ENCODE measurements at places on chromosomes 3 and 15. TPM values are rescaled to one million over a fixed set of nuclear protein-coding genes. Genes with fewer than 3 reads are reported as not detected.
A peak's percentile ranks its signal among the peaks of the same experiment; 100 is the strongest.

The VPS8 gene
- 85.6 TPM for total RNA-seq

- DNase-seq = no peak
- H3K4me3 ChIP-seq = no peak overlapping the region
- H3K27me3 ChIP-seq = no peaks in the 10 kb centered on the region
- H3K27ac ChIP-seq = no peak overlapping the region
- H3K36me3 ChIP-seq = no peaks in the 10 kb centered on the region
- no peaks in the 10 kb centered on the region for H3K4me1 ChIP-seq
Measured at GRCh38 chr3:13007251-13007941, 65.8 kb downstream of the IQSEC1 start.

The ATP13A5 gene
- total RNA-seq = 3.0 TPM

- H3K4me3 ChIP-seq = no peak overlapping the region
- no peaks in the 10 kb centered on the region for H3K36me3 ChIP-seq
- no peaks in the 10 kb centered on the region for H3K4me1 ChIP-seq
- no peaks in the 10 kb centered on the region for H3K27me3 ChIP-seq
- no peak overlapping the region for H3K27ac ChIP-seq
- no peak for DNase-seq
Measured at GRCh38 chr3:80643421-80643820, 875.6 kb upstream of the ROBO1 start.

The RPL32 gene
- total RNA-seq = 1,615 TPM

GRCh38 chr15:45099549-45100165 is 14.3 kb downstream of the DUOX2 start:
- no peak overlapping the region for H3K27ac ChIP-seq
- peaks cover 11% of the 10 kb centered on the region for H3K36me3 ChIP-seq
- no peak for DNase-seq
- no peak overlapping the region for H3K4me3 ChIP-seq
- H3K4me1 ChIP-seq = no peaks in the 10 kb centered on the region

GRCh38 chr3:9401986-9402385 is 4.6 kb downstream of the SETD5 start:
- no peaks in the 10 kb centered on the region for H3K36me3 ChIP-seq
- H3K4me1 ChIP-seq = peaks cover 66% of the 10 kb centered on the region
- H3K27me3 ChIP-seq = no peaks in the 10 kb centered on the region
- H3K4me3 ChIP-seq = no peak overlapping the region

GRCh38 chr3:134829721-134830120 is 34.7 kb downstream of the EPHB1 start:
- no peak for DNase-seq
- no peak overlapping the region for H3K27ac ChIP-seq
- H3K4me1 ChIP-seq = no peaks in the 10 kb centered on the region
- no peaks in the 10 kb centered on the region for H3K36me3 ChIP-seq
- no peak overlapping the region for H3K4me3 ChIP-seq

DNA sequence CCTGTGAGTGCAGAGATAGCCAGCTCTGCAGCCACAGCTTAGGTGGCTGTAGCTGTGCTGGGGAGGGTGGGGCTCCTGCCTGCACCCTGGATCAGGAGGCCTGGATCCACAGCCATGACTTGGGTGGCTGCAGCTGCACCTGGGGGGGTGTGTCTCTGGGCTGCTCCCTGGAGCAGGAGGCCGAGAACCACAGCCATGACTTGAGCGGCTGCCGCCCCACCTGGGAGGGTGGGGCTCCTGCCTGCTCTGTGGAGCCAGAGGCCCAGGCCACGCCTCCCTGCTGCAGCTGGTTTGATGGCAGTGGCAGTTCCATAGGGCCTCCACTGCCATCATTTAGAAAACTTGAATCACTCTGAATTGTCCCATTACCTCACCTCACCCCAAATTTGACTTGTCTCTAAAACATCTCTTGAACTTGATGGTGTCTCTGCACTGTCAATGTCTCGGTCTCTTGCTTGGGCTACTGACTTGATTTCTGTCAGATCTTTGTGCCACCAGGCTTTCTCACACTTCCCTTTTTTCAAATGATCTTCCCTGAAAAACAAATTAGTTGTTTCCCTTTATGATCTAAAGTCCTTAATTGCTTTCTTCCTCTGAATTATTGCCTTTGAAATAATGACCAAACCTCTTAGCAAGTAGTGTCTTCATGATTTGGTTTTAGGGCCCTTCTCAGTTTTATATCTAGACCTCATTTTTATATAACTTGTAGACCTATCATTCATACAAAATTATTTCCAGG is 313.2 kb upstream of the MME start:
- no peak overlapping the region for H3K27ac ChIP-seq
- H3K36me3 ChIP-seq = no peaks in the 10 kb centered on the region
- H3K4me1 ChIP-seq = no peaks in the 10 kb centered on the region
- no peak overlapping the region for H3K4me3 ChIP-seq

- H3K4me1 ChIP-seq = no peaks in the 10 kb centered on the region
- H3K36me3 ChIP-seq = peaks cover 56% of the 10 kb centered on the region
- H3K4me3 ChIP-seq = no peak overlapping the region
Measured at GRCh38 chr3:45929042-45929679, 14.1 kb upstream of the CXCR6 start.

GRCh38 chr3:15860014-15860934 is 62.5 kb upstream of the ANKRD28 start:
- H3K27me3 ChIP-seq = no peaks in the 10 kb centered on the region
- peaks cover 14% of the 10 kb centered on the region for H3K4me1 ChIP-seq
- peak overlapping the region; percentile 47 for H3K27ac ChIP-seq
- peak; percentile 77 for DNase-seq

The STARD5 gene
- total RNA-seq = 9.8 TPM

DNA sequence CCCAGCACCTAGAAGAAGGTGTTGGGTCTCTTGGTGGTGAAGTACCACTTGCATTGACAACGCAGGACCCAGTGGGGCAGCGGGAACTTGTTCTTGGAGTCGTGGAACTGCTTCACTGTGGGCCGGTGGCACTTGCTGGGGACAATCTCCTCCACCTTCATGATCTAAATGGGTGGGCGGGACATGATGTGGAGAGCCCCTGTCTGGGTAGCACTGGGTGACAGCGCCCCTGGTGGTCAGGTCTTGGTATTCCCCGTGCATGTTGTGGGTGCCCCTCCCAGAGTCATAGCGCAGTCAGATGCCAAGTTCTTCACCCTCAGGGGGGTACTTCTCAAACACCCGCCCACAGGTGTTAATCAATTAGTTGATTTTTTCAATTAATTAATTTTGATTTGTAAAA is 60.2 kb downstream of the AGBL1 start:
- H3K36me3 ChIP-seq = no peaks in the 10 kb centered on the region
- H3K4me1 ChIP-seq = no peaks in the 10 kb centered on the region
- H3K4me3 ChIP-seq = no peak overlapping the region

The SLC51B gene
- total RNA-seq = not detected

DNA sequence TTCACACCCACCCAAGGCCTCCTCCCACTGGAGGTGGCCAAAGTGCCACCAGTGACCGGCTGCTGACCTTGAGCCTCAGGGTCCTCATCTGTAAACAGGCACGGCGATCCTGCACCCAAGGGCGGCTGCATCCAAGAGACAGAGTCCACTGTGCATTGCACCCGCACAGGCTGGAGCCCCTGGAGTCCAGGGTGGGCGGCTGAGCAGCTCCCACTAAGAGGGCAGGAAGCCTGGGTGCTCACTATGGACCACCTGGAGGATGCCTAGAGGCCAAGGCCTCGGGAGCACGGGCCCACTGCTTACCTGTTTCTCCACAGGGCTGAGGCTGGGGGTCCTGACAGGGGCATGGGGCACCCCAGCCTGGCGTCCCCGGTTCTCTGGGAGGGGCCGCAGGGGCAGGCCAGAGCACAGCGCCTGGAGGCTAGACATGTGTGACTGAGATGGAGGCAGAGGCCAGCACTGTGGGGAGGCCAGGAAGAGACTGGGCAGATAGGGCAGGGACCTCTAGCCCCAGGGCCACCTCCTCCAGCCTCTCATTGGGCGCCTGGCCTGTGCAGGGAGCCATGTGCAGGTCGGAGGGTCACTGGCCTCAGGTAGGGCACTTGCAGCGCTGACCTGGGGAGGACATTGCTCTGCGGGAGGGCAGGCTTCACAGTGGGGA is at the start of gene UROC1:
TSS of gene UROC1 (minus strand) at position 483 of the 661 bp plus-strand sequence. CDS start at position 429, 54 bp downstream.
- no peak within 1 kb of the TSS for H3K27ac ChIP-seq
- H3K36me3 ChIP-seq = no peaks in the 10 kb centered on the region
- no peak for DNase-seq
- H3K27me3 ChIP-seq = no peaks in the 10 kb centered on the region
- H3K4me3 ChIP-seq = no peak within 1 kb of the TSS

The GPR176 gene
- total RNA-seq = 6.6 TPM

- no peaks in the 10 kb centered on the region for H3K27me3 ChIP-seq
- DNase-seq = peak; percentile 68
- H3K4me1 ChIP-seq = peaks cover 7% of the 10 kb centered on the region
Measured at GRCh38 chr3:44554626-44555592, at the start of gene ZKSCAN7. ZKSCAN7 (plus strand) TSS chr3:44555193; CDS start chr3:44557048, 1,855 bp downstream.

The NDUFB4 gene
- 123 TPM for total RNA-seq

GRCh38 chr3:111035902-111036301 is 35.7 kb upstream of the NECTIN3 start:
- no peaks in the 10 kb centered on the region for H3K36me3 ChIP-seq
- H3K4me1 ChIP-seq = no peaks in the 10 kb centered on the region
- no peak overlapping the region for H3K4me3 ChIP-seq
- no peaks in the 10 kb centered on the region for H3K27me3 ChIP-seq
- H3K27ac ChIP-seq = no peak overlapping the region
- no peak for DNase-seq

- no peaks in the 10 kb centered on the region for H3K27me3 ChIP-seq
- peaks cover 22% of the 10 kb centered on the region for H3K4me1 ChIP-seq
- no peak overlapping the region for H3K27ac ChIP-seq
- H3K36me3 ChIP-seq = no peaks in the 10 kb centered on the region
Measured at GRCh38 chr15:90028376-90028944, 27.3 kb downstream of the ZNF710 start.

GRCh38 chr3:97968376-97968775 is 3.9 kb downstream of the RIOX2 start:
- H3K36me3 ChIP-seq = no peaks in the 10 kb centered on the region
- H3K27ac ChIP-seq = peak overlapping the region; percentile 71
- peaks cover 66% of the 10 kb centered on the region for H3K4me1 ChIP-seq
- DNase-seq = no peak
- H3K4me3 ChIP-seq = no peak overlapping the region

DNA sequence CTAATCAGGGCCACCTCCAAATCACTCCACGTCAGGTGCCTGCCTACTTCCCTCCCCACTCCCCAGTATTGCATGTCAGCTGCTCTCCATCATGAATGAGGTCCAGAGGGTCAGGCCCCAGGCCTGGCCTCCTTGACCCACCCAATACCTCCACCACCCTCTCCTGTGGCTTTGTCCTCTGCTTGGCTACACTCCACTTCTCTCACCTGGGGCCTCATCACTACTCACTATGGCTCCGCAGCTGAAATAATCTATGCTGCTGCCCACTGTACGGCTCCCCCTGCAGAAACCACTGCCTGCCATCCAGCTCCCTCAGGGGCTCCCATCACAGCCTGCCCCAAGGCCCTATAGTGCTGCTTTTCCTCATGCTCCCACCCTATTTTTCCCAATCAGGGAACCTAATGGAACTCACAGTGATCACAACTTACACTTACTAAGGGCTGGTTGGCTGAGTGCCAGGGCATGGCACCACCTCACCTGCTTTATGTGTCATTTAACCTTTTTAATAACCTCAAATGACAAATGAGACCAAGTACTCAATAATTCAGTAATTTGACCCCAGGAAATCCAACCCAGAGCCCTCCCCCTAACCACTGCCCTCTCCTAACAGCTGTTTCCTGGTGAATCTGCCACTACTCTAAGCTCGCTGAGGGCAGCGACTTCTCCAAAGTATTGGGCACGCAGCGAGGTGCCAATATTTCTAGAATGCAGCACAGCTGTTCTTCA is 2.3 kb downstream of the GORASP1 start:
- DNase-seq = no peak
- H3K4me3 ChIP-seq = no peak overlapping the region
- no peaks in the 10 kb centered on the region for H3K27me3 ChIP-seq
- no peak overlapping the region for H3K27ac ChIP-seq

The LINGO1 gene
- 0.13 TPM for total RNA-seq

The LARP6 gene
- 70.8 TPM for total RNA-seq

DNA sequence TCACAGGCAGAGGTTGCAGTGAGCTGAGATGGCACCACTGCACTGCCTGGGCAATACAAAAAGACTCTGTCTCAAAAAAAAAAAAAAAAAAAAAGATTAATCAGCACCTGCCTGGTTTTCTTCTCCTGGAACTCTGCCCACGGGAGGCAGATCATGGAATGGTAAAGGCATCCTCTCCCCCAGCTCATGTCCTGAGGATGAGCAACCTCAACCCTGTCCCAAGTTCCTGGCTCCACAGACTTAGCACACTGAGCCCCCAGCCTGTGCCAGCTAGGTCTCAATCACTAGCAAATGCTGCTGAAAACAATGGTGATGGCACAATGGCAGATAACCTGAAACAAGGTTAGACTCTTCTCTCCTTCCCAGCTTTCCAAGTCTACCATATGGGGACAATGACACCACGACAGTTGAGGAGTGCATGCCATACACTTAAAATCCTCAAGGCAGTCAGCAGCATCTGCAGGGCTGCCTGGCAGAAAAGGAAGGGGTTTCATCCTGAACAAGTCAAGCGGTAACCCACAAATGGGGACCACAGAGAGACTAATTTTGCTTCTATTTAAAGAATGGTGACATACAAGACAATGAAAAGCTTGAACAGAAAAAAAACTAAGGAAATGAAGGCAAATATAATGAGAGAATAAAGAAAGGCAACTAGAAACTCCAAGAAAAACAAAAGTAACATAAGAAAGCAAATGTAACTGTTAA is 4.8 kb downstream of the CLN6 start:
- no peak overlapping the region for H3K27ac ChIP-seq
- H3K36me3 ChIP-seq = no peaks in the 10 kb centered on the region
- H3K4me3 ChIP-seq = no peak overlapping the region
- no peak for DNase-seq
- H3K4me1 ChIP-seq = peaks cover 19% of the 10 kb centered on the region

DNA sequence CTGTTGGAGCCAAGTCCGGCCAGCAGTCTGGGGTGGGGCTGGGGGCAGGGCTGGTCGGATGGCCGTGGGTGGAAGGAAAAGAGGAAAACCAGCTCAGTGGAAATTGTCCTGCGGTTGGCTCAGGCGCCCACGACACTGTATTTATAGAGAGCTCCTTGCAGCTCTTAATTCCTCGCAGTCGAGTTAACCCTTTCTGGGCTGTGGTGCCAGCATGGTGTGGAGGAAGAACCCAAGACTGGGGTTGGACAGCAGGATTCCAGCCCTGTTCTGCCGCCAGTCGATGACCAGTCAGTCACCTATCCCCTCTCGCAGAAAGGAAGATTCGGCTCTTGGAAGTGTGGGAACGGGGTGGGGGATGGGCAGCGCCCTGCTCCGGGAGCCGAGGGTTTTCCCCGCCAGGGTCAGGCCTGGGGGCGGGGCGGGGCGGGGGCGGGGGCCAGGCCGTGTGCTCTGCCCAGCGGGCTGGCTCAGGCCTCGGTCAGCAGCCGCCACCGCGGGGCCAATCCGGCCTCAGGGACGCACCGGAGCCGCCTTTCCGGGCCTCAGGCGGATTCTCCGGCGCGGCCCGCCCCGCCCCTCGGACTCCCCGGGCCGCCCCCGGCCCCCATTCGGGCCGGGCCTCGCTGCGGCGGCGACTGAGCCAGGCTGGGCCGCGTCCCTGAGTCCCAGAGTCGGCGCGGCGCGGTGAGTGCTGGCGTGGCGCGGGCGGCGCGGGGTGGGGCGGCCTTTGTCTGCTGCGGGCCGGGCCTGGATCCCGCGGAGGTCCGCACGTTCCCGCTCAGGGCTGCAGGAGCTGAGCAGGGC is at the start of gene CD276:
TSS of gene CD276 (plus strand) at position 607 of the 804 bp plus-strand sequence. CDS start 15,257 bp downstream, outside the sequence.
- no peaks in the 10 kb centered on the region for H3K36me3 ChIP-seq
- peak within 1 kb of the TSS; percentile 97 for H3K4me3 ChIP-seq
- no peaks in the 10 kb centered on the region for H3K27me3 ChIP-seq
- H3K4me1 ChIP-seq = peaks cover 7% of the 10 kb centered on the region
- peak; percentile 83 for DNase-seq

The SH3GL3 gene
- total RNA-seq = not detected

The PAQR5 gene
- total RNA-seq = 0.24 TPM
